Muscle of leg (tissue), 16 donors: ENCODE measurements at places on chromosomes 16 and 17.

GRCh38 chr17:44793885-44794842, 35.4 kb downstream of the ADAM11 start:
- peak; percentile 77 for DNase-seq

DNA sequence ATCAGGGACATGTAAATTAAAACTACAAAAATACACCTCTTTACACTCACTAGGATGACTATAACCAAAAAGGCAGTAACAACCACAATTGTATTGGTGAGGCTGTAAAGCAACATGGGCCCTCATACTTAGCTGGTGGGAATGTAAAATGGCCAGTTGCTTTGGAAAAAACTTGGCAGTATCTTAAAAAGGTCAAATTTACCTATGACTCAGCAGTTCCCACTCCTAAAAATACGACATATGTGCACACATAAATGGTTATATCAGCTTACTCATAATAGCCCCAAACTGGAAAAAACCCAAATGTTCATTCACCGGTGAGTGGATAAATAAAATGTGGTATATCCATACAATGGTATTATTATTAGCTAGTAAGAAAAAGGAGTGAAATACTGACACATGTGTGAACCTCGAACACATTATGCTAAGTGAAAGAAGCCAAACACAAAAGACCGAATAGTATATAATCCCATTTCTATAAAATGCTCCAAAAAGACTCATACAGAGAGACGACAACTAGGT, 391.4 kb downstream of the NPIPA8 start:
- DNase-seq, result no peak

GRCh38 chr16:76756951-76757350, 434.0 kb upstream of the MON1B start:
- DNase-seq, result no peak

- DNase-seq, result no peak
These were observed 3.1 kb downstream of the ITGB4 start for GRCh38 chr17:75724016-75725003.

- DNase-seq, result no peak
These were observed 6.8 kb downstream of the CDK10 start for GRCh38 chr16:89693289-89693731.

DNA sequence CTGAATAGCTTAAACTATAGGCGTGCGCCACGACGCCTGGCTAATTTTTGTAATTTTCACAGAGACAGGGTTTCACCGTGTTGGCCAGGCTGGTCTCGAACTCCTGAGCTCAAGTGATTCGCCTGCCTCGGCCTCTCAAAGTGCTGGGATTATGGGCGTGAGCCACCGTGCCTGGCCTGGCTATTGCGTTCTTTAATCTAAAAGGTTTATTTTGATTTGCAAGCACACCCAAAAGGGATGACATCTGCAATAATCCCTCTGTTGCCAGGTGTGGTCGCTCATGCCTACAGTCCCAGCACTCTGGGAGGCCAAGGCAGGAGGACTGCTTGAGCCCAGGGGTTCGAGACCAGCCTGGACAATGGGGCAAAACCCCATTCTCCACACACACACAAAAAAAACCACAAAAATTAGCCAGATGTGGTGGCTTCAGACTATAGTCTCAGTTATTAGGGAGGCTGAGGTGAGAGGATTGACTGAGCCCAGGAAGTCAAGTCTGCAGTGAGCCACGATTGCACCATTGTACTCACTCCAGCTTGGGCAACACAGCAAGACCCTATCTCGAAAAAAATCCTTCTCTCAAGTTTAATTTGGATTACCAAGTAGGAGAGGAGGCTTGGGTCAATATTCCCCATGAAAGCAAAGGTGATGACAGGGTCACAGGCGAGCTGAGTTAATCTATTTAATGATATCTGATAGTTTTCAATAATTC, 144.1 kb downstream of the PARN start:
- DNase-seq, result no peak

DNA sequence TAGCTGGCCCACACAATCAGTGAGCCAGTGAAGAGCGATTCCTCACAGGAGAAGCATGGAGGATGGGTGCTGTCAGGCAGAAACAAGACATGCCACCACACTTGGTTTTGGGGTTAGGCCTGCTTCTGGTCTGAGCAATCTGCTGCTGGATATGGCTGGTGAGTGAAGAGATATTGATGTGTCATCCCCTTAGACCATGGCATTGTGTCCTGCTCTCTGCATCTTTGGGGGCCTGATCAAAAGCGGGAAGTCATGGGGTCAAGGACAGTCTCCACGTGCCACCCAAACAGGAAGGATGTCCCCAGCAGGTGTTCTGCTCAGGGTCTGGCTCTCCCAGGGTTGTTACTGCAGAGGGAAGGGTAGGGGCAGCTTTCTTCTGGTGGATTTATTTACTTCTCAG, 140.7 kb downstream of the PRKCB start:
- DNase-seq, result no peak

DNA sequence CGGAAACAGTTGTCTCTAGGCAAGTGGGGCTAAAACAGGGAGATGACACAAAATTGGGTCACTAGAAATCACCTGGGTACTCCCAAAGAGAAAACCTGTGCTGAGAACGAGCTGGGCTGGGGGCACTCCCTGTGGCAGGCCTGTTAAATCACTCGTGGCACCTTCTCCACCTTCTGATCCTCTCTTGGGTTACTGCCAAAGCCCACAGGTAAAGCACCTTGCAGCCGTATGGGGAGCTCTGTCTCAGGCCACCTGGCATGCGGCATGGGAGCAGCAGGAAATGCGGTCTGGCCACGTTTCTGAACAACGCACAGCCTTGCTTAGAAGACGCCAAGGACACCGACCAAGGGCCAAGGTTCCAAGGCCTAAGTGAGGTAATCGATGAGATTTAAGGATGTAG, 21.5 kb upstream of the ICAM2 start:
- DNase-seq, result no peak

GRCh38 chr16:48137822-48138221, 18.0 kb downstream of the ABCC12 start:
- DNase-seq, result no peak

- peak; percentile 65 for DNase-seq
These were observed 12.7 kb upstream of the FAM20A start for GRCh38 chr17:68613739-68614298.
